ENCODE measurements at places on chromosomes 2 and 18.

DNA sequence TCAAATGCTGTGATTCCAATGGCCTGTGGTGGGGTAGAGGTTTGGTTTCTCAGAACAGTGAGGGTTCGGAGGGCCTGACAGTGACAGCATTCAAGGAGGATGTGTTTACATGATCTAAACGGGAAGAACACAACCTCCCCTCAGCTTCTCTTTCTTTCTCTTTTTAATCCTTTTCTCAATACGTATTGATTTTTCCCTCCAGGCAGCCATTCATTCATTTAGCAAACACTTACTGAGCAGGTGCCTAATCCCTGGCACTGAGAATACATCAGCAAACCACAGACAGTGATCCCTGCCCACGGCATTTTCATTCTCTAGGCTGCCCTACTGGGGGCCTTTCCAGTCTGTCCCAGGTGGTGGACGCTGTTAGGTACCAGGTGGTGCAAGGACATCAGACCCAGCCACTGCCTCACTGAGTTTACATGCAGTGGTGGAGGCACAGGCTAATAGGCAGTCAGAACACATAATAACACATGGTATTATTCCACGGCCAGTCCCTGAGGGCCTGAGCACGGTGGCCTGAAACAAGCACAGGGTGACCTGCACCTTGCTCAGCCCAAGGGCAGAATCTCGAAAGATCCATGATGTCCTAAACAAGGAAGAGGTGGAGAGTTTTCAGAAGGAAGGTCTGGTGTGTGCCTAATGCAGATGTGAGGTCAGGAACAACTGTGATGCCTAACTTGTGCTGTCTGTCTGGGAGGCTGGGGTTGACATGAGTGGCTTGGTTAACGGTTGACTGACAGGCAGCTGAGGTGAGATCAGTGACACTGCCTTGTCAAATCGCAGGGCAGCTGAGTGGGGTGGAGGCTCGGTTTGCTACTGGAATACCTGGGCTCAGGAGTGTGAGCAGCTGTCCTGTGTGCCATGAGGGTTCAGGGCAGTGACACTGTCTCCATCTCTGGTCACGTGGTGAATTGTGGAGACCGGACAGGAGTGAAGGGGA lies 785.5 kb upstream of the HS6ST1 start:
- no peak for DNase-seq

DNA sequence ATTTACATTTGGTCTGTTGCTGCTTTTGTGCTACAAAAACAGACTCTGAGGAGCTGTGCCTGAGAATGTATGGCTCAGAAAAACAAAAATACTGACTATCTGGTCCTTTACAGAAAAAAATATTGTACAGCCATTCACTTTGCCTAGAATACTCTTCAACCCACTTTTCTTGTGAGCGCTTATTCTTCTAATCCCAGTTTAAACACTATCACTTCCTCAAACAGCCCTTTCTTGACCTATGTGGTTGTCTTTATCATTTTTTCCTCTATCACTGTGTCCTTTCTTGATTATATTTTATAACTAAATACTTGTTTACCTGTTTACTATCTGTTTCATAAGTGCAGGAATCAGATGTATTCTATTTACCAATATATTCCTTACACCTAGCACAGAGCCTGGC lies 33.5 kb downstream of the CUL3 start:
- DNase-seq: no peak

- DNase-seq: no peak
Observed at GRCh38 chr2:58803192-58803591, 562.1 kb upstream of the FANCL start.

DNA sequence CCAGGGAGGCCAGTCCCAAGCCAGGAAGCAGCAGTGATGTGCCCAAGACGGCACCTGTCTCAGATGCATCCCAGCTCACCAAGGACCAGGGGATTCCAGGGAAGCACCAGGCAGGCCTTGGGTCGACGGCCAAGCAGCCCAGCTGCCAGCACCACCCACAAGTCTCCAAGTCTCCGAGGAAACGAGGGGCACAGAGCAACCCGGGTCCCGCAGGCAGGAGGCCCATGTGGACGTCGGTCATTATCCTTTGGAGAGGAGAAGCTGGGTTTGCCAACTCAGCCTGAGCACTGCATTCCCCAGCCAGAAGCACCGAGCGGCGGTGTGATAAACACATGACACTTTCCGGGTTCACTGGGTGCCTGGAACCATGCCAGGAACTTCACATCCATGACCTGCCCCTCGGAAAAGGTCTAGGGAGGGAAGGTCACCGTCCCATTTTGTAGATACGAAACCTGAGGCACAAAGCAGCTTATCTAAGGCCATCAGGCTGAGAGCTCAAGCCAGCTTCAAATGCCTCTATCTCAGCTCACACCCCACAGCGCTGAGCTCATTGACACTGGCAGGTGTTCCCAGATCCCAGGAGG lies 104.5 kb downstream of the ZNF516 start:
- no peak for DNase-seq

DNA sequence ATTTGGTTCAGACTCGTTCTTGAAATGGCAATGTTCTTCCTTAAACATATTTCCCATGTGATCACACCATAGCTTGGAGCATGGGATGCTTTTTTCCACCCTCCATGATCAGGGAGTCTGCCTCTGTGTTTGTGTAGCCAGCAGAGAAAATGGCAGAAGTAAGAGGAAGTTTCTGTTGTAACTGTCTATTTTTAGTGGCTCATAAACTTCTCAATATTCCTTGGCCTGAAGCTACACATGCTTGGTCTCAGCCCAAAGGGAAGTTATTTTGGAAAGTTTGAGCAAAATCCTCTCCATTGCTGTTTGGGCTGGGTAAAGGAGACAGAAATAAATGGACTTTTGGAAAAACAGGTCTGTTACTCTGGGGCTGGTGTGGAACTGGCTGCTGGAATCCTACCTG lies 33.4 kb upstream of the ITGA6 start:
- no peak for DNase-seq

DNA sequence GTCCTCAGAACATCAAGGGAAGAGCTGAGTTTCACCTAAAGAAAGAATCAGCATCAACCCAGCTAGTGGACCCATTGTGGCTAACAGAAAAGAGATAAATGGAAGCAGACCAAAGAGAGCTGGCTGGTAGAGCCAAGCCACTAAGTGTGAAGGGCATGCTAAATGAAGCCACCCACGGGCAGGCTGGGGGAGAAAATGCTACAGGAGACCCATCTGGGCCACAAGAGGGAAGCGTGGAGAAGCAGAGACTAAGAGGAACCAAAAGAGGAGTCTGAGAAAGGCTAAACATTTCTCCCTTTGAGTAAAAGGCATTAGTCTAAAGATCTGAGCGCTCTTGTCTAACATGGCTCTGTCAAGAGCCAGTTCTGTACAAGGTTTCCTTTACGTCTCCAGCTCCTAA lies 15.8 kb downstream of the CWC22 start:
- DNase-seq: no peak

DNA sequence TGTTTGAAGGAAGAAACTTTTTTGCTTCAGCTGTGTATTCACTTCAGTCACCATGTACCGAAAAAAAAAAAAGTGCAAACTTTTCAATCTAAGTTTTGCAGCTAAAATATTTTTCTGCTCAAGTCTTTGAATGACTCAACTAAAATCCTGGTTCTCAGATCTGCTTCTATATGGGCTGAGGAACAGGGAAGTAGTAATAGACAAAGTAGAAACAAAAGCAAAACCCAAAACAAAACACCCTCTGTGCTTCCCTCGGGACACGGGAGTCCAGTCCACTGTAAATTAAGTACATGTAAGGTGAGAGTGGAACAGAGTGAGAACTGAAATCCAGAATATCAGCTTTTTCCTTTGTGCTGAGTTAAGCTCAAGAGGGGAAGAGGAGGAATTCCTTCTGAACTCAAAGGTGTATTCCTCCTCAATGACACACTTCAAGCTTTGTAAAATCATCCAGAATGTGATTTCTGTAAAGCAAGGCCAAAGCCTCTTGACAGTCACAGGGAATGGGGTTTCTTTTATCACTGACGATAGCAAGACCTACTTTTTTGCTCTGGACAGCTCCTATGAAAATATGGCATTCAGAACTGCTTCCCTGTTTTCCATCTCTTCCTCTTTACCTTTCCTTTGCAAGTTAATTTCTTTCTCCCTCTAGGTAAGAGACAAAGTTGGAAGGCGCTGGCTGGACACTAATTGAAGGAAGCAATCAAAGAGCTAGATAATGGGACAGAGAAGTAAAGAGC lies 433.5 kb upstream of the MMADHC start:
- no peak for DNase-seq

- DNase-seq: no peak
Observed at GRCh38 chr2:67156796-67157195, 240.3 kb upstream of the ETAA1 start.

- no peak for DNase-seq
Observed at GRCh38 chr2:133092571-133092970, 422.6 kb upstream of the LYPD1 start.

- DNase-seq: no peak
Observed at GRCh38 chr2:232857158-232857563, 12.9 kb upstream of the SNORC start.

DNA sequence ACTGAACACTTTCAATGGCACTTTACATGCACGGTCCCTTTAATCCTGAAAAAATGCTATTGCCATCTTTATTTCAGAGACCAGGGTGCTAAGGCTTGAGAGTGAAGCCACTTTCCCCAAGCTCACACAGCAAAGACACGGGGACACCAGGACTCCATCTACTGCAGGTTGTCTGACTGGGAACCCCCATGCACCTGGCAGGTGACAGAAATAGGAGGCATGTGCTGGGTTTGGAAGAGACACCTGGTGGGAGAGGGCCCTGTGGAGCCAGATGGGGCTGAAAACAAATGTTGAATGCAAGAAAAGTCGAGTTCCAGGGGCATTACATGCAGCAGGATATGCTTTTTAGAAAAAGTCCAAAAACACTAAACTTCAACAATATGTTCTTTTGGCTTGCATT lies 5.2 kb upstream of the EHD3 start:
- no peak for DNase-seq

DNA sequence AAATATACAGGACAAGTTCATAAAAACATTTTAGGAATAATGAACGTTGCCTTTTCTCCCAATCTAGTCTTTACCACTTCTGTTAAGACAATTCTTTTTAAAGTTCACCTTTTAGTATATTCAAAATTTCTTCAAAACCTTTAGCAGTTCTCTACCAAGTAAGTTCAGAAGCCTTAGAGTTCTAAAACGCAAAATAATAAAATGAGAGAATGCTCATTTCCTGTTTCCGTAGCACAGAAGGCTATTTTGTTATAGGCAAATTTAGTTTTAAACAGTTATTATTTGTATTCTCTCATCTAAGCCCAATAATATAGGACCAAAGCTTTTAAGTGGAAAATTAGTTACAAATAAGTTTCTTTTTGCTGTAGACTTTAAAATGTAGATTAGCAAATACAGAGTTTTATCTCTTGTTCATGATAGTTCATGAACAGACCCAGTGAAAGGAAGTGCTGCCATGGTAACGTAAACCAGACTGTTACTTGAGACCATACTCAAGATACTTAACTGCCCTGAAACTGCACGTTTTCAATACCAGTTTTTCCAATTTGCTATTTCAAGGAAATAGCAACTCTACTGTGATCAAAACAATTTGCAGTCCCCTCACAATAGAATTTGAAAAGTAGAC lies 173.1 kb upstream of the STON1 start:
- no peak for DNase-seq

DNA sequence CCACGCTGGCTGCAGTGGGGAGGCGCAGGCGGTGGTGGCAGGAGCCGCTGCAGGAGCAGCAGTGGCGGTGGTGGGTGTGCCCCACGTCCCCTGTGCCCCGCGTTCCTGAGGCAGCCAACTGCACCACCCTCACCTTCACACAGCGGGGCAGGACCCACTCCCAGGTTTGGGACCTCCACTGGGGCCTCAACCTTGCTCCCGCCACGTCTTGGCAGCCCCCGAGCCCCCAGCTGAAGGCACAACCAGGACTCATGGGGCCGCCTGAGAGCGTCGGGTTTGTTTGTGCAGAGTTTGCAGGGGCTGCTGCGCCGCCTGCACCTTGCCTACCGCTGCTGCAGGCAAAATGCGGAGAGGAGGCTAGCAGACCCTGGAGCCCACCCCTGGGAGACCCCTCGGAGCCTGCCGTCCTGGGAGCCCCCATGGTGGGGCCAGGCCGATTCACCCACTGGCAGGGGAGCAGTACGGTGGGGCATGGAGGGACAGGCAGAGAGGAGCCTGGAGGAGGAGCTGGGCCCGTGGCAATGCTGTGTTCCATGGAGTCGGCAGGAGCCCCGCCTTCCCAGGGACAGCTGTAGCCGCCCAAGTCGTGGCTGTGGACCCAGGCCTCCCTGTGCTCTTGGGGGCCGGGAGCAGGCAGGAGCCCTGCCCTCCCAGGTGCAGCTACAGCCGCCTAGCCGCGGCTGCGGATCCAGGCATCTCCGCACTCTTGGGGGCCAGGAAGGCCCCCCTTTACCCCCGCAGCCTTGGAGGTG lies 14.7 kb upstream of the EML6 start:
- DNase-seq: no peak

- DNase-seq: no peak
Observed at GRCh38 chr2:15553951-15554350, 7.2 kb downstream of the NBAS start.

DNA sequence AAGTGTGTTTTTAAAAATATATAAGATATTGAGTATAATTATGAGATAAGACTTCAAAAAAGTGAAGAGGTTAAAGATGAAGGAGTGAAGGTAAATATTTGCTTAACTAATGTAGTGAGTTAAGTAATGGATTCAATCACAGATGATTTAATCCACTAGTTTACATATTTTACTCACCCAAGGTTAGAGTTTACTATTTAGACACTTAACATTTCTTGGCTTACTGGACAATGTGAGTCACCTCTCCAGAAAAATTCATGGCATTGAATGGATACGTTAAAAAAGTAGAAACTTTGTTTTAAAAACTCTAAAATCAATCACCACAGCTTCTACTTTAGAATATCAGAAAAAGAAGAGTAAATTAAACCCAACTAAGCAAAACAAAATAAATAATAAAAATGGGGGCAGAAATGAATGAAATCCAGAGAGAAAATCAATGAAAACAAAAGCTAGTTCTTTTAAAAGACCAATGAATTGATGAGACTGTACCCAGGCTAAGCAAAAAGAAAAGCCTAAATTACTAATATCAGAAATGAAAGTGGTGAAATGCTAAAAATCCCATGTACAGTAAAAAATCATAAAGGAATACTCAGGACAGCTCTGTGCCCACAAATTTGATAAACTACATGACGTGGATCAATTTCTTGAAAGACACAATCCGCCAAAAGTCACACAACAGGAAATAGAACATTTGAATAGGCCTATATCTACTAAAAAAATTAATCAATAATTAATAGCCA lies 1.9 kb upstream of the HMSD start:
- no peak for DNase-seq

- DNase-seq: no peak
Observed at GRCh38 chr2:45439788-45440773, 171.0 kb downstream of the SRBD1 start.

GRCh38 chr18:524466-524865 lies 24.0 kb upstream of the COLEC12 start:
- DNase-seq: no peak
